GM23248 (cell line): ENCODE measurements at places on chromosomes 3 and 15.

DNA sequence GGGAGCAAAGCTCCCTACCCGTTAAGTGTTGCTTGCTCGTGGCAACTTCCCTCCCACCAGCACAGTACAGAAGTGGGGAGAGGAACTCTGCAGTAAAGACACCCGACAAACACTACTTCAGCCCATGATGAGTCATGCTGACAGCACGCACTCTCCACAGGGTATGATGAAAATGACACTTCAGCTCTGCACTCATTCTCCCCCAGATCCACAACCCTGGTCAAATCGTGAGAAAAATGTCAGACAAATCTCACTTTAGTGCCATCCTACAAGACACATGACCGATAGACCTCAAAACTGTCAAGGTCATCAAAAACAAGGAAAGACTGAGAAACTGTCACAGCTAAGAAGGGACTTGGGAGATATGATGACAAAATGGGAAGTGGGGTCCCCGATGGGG, 278.9 kb downstream of the OCA2 start:
- peak; percentile 46 for DNase-seq

DNA sequence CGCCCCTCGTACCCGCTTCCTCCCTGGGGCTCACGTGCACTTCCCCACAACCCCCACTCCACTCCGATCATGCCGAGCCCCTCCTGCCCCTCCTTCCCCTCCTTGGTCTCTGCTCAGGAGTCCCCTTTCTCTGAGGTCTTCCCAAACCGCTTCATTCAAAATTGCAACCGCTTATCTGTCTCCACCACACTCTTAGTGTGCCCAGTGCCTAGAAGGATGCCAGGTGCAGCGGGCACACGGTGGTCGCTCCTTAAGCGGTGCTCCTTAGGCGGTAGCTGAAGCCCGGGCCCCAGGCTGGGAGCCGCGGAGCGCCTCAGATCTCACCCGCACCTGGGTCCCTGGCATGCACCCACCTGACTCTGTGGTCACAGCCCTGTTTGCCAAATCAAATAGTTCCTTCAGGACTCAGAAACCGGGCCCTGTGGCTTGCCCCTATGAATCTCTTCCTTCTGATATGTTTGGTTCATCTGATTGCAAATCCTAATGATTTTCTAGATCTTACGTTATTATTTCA, 524.5 kb downstream of the OCA2 start:
- no peak for DNase-seq

GRCh38 chr3:126424751-126425150, 30.0 kb downstream of the CFAP100 start:
- no peak for DNase-seq

- DNase-seq: peak; percentile 71
Observed at GRCh38 chr15:41801850-41802455, 25.9 kb upstream of the JMJD7 start.

GRCh38 chr3:33231756-33232465, 13.3 kb upstream of the SUSD5 start:
- no peak for DNase-seq

DNA sequence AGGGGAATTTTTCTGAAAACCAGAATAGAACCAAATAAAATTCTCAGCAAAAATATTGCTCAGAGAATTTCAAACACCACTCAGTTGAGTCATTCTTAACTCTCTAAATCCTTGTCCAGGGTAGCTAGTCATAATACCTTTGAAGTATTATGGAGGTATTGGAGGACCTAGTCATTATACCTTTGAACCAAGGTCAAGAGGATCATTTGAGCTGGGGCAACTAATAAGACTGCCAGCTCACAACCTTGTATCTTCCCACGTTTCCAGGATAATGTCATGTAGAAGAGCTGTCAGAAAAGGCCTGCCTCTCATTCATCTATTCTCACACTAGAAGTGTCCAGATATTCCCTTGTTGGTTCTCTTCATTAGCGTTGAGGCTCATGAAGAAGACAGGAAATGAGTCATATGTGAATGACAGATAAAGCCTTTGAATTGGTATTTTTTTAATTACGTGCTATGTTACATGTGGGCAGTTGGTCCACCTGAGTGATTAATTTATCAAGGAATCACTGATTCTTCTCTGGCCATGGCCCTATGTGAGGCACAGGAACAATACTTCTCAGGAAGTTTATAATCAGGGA, 48.3 kb downstream of the TOPAZ1 start:
- DNase-seq: no peak

DNA sequence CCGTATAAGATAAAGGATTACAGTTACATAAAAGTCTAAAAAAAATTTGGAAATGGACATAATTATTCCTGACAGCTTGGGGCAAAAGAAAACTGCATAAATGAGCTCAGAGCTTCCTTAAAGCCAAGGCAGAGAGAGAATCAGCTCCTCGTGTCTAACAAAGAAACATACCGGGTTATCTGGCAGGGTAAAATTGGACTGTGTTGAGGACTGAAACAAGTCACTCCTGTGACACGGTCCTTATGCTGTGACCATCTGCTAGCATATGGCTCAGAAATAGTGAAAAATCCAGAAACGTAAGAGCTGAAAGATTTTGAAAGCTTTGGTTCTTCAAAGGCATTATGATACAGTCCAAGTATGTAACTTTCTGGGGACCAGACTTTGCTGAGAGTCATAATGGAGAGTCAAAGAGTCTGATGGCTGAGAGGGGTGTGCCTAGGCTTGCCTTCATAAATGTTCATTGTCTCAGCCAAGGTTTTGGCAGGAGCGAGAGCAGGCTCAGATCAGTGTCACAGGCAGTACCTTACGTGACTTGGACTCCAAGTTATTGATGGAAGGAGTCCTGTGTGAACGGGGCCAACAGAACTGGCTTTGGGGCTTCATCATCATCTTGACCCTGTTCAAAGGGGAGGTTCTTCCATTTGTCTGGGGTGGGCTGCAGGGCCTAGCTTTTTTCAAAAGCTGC, 12.5 kb downstream of the MAP6D1 start:
- no peak for DNase-seq

DNA sequence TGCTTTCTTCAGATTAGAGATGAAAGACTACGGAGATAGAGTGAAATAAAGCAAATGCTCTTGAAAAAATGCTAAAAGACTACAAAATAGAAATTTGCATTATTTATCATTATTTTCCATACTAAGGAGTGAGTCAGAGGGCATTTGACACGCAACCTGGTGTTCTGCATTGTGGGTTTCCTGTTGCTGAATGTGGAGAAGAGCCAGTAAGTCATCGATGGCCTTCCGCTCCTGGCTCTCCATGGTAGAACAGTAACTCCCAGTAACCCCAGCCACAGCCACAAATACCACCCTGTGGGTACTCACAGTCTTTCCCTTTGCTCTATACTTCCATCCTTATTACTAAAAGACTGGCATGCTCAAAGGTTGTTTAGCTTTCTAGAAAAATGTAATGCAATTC, 61.5 kb downstream of the CGGBP1 start:
- peak; percentile 33 for DNase-seq

DNA sequence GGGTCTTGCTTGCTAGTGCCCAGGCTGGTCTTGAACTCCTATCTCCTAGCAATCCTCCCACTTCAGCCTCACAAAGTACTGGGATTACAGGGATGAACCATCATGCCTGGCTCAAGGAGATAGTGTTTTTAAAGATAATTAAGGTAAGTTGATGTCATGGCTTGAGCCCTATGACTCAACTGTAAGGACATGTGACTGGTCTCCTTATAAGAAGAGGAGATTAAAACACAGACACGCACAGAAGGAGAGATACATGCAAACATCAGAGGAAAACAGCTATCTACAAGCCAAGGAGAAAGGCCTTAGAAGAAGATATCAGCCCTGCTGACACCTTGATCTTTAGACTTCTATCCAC, 220.4 kb upstream of the GADL1 start:
- DNase-seq: peak; percentile 16

- DNase-seq: peak; percentile 39
Observed at GRCh38 chr3:29594261-29594660, 313.4 kb downstream of the RBMS3 start.

DNA sequence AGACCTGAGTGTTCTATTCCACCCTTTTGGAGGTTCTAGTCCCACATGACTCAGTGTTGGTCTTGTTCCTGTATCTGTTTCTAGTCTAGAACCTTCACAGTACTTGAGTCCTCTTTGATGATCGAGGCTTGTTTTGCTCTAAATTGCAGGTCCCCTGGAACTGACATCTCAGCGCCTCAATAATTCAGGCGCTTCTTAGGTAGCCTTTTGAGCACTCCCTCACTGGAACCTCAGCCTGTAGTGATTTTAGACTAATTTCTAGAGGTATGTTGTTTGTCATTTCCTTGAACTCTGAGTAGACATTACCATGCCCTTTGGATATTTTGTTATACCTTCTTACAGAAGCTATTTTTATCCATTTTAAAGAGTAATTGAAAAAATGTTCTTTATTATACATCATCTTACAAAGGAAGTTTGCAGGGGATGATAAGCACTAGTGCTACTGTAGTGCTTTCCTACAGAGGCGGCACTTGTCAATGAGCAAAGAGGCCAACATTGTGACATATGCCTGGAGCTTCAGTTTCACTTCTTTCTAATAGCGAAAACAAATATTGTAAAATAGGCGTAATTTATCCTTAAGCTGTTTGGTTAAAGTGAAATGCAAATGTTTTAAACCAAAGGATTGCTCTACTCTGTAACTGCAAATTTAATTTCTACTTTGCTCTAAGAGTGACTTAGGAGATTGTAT, 75.7 kb downstream of the EFL1 start:
- no peak for DNase-seq

DNA sequence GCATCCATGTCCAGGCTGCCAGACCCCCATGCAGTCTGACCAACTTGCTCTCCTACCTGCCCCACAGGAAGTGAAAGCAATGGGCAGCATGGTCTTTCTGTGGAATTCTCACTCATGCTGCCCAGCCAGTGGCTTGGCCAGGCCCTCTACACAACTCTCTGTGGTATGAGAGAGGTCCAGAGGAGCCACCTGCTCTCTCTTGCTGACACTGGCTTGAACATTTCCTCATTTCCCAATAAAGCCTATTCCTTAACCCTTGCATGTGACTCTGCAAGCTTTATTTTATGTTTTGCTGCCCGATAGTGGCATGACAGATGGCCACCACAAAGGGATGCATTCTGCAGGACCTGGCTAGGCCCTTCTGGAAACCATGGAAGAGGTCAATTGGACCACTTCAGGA, 53.8 kb downstream of the CCR1 start:
- no peak for DNase-seq

GRCh38 chr3:170734043-170734734, 135.8 kb downstream of the RPL22L1 start:
- peak; percentile 8 for DNase-seq

GRCh38 chr15:41806291-41807181, 21.4 kb upstream of the JMJD7 start:
- DNase-seq: no peak

- no peak for DNase-seq
Observed at GRCh38 chr3:185521349-185522138, 22.7 kb upstream of the TMEM41A start.

- peak; percentile 55 for DNase-seq
Observed at GRCh38 chr3:77329116-77329515, 289.2 kb downstream of the ROBO2 start.

DNA sequence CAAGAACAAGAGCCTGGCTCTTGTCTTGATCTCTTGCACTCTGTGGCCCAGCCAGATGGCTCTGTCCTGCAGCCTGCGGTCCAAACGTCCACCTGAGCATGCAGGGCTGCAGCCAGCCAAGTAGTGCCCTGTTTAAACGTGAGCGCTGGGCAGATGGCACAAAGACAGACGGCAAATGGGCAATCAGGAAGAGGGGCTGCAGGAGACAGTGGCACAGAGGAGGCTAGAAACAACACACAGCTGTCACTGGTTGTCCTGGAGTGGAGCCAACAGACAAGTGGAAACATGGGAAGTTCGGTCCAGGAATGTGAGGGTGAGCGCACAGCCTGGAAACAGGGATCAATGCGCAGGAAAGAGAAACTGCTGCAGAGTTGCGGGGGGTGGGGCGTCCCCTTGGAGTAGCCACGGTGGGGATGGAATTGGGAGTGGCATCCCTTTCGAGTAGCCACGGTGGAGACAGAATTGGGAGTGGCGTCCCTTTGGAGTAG, 10.7 kb upstream of the ZXDC start:
- no peak for DNase-seq

GRCh38 chr15:81263477-81263876, 60.5 kb downstream of the STARD5 start:
- no peak for DNase-seq

DNA sequence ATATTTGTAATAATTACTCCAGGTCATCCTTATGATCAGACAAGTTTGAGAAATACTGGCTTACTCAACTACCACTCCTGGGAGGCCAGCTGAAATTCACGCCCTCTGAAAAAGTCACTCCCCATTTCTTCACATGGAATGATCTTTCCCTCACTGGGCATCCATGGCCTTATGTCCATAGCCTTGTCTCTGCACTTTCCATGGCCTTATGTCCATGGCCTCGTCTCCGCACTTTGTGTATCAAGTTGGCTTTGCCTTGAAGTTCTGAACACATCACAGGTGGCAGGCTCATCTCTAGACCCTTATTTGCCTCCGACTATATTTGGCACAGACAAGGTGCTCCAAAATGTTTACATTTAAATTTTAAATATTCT, 58.1 kb upstream of the HACD2 start:
- peak; percentile 28 for DNase-seq

DNA sequence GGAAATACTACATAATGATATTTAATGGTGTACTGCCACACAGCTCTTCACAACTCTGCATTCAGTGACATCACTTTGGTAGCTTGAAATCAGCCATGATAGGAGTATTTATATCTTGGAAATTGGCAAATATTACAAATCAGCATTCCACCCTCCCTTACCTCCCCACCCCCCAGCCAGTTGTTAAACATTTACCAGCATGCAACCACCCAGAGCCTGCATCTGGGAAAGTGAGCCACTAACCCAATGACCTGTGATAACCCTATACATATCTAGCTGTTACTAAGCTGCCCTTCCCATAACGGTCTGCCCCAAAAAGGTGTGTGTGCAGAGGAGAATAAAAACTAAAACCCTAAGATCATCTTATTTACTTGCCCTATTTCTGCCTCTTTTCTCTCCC, 44.6 kb upstream of the SATB1 start:
- no peak for DNase-seq

DNA sequence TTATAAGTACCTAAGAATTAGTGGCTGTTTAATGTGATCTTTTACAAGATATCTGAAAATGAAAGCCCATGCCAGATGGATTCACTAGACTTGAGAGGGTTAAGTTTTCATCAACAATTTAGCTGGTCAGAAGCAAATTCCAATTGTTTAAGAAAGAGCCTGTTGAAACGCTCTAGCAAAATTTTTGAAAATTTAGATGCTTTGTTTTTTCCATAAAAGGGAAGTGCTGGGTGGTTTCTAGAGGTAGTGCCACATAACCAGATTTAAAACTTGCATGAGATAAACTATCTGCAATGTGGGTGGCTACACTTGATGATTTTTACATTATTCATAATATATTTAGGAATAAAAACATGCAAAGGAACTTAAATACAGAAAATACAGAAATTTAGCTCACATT, 48.5 kb upstream of the SKIL start:
- peak; percentile 32 for DNase-seq

- no peak for DNase-seq
Observed at GRCh38 chr15:52082197-52083036, 30.2 kb downstream of the BCL2L10 start.

- DNase-seq: peak; percentile 62
Observed at GRCh38 chr3:126476166-126477060, 722 bp upstream of the ZXDC start.
